ENCODE measurements at places on chromosomes 13 and 19.

GRCh38 chr19:8504171-8504570 is 1.7 kb upstream of the PRAM1 start:
- DNase-seq, result no peak

GRCh38 chr13:78185700-78186099 is 267.1 kb upstream of the EDNRB start:
- no peak for DNase-seq

GRCh38 chr13:76971215-76971614 is 20.7 kb upstream of the CLN5 start:
- DNase-seq, result no peak

DNA sequence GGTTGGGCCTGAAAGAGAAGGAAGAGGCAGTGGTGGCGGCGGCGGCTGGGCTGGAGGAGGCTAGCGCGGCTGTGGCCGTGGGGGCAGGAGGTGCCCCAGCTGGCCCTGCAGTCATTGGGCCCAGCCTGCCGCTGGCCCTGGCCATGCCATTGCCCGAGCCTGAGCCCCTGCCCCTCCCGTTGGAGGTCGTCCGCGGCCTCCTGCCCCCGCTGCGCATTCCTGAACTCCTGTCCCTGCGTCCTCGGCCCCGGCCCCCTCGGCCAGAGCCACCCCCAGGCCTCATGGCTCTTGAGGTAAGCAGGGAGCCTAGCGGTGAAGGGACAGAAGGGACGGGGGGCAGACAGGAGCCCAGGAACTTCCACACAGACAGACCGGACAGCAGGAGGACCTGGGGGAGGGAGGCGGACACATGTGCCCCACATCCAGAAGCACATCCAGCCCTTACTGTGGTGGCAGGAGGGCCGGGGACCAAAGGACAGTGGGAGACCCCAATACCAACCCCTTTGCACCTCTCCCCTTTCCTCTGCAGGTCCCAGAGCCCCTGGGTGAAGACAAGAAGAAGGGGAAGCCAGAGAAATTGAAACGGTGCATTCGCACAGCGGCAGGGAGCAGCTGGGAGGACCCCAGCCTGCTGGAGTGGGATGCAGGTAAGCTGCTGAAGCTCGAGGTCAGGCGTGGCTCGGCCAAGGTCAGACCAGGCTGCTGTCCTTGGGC is 5.0 kb downstream of the RBM42 start:
- no peak for DNase-seq

DNA sequence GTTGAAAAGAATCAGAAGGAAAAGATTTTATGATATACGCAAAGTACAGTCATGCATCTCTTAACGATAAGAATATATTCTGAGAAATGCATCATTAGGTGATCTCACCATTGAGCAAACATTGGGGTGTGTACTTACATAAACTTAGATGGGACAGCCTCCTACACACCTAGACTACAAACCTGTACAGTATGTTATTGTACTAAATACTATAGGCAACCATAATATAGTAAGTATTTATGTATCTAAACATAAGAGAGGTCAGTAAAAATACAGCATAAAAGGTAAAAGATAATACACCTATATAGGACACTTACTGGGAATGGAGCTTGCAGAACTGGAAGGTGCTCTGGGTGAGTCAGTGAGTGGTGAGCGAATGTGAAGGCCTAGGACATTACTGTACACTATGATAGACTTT is 254.6 kb downstream of the SPRY2 start:
- no peak for DNase-seq

- DNase-seq, result no peak
Observed at GRCh38 chr19:29683009-29683408, 17.7 kb downstream of the PLEKHF1 start.

DNA sequence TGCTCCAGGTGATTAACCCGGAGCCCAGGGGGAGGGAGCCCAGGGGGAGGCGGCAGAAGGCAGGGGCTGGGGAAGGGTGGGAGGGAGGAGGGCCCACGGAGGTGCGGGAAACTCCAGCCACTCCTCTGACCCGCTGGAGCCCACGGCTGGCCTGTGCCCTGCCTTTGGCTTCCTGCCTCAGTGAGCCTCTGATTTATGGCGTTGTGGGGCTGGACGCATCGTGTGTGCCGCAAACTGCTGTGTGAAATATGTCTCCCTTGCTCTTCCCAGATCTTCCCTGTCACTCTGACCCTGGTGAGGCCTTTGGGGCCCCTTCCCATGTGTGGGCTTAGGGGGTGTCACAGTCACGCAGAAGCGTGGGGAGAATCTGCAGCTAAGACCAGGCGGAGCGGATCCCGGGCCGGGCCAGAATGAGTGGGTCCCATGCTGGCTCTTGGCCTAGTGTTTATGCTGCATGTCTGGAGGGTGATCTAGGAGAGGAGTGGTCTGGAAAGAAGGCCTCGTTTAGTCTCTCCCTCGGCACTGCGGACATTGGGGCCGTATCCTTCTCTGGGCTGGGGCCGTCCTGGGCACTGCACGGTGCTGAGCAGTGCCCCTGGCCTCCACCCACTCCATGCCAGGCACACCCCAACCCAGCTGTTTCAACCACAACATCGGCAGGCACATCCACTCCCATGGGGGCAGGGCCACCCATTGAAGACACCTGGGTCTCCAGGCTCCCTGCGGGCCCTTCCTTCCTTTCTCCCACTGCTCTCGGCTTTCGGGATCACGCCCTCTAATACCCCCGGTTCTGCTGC is 123.0 kb downstream of the KDM4B start:
- no peak for DNase-seq

GRCh38 chr19:45809643-45810159 is 5.4 kb downstream of the RSPH6A start:
- DNase-seq, result no peak

GRCh38 chr19:42068756-42069571 is 1.0 kb downstream of the GRIK5 start:
- no peak for DNase-seq

GRCh38 chr13:48851707-48852106 is 124.0 kb upstream of the FNDC3A start:
- no peak for DNase-seq

DNA sequence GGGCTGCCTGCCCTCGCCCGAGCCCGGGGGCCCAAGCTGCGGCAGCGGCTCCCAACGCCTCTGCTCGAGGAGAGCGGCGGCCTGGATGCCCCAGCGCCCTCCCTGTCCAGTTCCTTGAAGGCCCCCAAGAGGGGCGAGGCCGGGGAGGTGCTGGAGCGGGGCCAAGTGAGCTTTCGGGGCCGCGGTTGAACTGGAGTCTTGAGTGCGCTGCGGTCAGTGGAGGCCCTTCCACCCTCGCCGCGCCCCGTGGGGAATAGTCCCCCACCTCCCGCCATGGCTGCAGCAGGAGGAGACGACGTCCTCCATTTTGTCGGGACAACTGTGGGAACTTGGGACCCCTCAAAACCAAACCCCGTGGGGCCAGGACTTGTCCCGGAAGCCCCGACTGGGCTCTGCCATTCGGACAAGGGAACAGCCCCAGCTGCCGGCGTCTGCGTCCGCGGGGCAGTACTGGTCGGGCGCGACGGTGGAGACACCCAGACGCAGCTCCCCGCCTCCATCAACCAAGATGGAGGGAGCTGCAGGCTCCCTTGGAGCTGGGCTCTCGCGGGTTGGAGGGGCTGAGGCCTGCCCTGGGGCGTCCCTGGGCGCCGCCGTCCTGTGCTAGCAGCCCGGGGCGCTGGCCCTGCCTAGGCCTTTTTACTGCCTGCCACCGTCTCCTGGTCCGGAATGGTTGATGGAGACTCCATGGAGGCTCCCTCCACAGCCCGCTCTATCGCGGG is 736 bp upstream of the ZMYM5 start:
- peak; percentile 90 for DNase-seq

GRCh38 chr13:110533771-110534670 is 27.5 kb downstream of the RAB20 start:
- DNase-seq, result no peak

- DNase-seq, result no peak
Observed at GRCh38 chr13:33544308-33544707, 258.8 kb upstream of the STARD13 start.

GRCh38 chr19:10289836-10290356 is at the start of gene ICAM5:
TSS of gene ICAM5 (plus strand) at chr19:10289952. CDS start at chr19:10290044, 92 bp downstream.
- DNase-seq, result no peak

DNA sequence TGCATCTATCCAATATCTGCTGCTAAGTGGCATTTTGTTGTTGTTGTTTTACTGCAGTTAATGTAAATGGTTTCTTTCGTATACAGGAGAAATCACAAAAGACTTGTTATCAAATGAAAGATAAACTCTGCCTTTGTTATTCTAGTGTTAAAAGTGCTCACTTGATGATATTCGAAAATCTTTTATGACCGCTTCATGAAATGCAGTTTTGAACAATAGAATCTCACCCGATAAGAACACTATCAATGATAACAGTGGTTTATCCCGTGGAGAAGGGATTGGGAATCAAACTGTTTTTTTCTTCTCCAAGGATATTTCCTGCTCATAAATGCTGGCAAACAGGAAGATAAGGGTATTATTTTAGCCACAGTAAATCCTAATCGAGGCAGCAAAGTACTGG is 1366.3 kb downstream of the OLFM4 start:
- no peak for DNase-seq

- no peak for DNase-seq
Observed at GRCh38 chr19:16914421-16914820, 25.6 kb downstream of the F2RL3 start.

GRCh38 chr19:16791942-16792341 is 37.3 kb upstream of the SIN3B start:
- DNase-seq, result no peak

DNA sequence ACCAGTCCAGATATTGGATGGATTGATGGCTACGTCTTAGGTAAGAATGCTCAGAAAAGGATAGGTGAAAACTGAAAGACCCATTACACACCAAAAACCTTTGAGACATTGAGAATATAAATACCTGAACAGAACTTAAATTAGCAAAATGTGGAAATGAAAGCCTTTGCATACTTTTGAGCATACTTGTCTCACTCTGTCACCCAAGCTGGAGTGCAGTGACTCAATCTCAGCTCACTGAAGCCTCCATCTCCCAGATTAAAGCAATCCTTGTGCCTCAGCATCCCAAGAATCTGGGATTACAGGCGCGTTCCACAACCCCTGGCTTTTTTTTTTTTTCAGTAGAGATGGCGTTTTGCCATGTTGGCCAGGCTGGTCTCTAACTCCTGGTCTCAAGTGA is 695.3 kb downstream of the DACH1 start:
- DNase-seq, result no peak

GRCh38 chr19:13428352-13428751 is 77.9 kb downstream of the CACNA1A start:
- DNase-seq, result no peak

DNA sequence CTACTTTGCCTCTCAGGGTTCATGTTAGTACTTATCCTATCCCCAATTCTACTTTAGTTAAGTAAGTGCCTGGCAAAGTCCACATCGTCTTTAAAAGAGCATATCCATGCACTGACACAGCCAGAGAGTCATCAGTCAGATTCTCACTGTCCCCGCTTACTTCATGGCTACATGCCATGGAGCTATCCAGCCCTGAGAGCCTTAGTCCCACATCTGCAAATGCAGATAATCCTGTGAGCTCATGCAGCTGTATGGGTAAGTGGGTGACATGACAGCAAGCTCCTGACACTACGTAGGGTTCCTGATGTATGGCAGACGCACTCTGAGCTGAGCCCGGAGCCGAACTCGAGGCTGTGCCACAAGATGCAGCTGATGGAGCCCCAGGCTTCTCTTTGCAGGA is 661.5 kb downstream of the LIG4 start:
- DNase-seq, result no peak

GRCh38 chr19:1315470-1316166 is 29.9 kb downstream of the EFNA2 start:
- no peak for DNase-seq

GRCh38 chr13:50359041-50359367 is 343.8 kb downstream of the KCNRG start:
- no peak for DNase-seq

DNA sequence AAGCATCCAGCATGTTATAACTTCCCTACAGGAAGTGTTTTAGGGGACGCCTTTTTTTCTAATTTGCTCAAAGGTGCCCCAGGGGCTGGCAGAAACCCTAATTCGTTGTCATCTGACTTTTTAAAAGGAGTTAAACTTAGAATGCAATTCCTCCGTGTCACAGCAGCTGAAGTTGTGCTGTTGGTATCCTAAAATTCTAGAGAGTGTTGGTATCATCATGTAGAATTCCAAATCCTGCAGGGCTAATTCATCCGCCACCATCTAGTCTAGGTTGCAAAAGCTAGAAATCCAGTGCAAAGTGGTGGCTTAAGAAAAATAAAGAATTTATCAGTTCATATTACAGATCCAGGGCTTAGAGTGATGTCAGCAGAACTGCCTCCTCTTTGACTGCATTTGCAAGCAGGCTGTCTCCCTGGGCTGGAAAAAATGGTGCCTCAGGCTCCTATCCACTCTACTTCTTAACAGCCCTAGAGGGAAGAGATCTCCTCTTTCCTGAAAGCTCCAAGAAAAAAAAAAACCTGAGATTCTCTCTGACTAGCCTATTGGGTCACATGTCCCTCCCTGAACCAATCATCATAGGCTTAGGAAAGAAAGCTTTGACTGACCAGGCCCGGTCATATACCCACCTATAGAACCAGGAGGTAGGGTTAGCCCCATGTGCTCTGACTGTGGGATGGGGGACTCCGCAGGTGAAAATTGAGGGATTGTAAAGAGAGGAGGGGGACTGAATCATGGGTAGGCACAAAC is 73.0 kb downstream of the MAP4K1 start:
- no peak for DNase-seq

DNA sequence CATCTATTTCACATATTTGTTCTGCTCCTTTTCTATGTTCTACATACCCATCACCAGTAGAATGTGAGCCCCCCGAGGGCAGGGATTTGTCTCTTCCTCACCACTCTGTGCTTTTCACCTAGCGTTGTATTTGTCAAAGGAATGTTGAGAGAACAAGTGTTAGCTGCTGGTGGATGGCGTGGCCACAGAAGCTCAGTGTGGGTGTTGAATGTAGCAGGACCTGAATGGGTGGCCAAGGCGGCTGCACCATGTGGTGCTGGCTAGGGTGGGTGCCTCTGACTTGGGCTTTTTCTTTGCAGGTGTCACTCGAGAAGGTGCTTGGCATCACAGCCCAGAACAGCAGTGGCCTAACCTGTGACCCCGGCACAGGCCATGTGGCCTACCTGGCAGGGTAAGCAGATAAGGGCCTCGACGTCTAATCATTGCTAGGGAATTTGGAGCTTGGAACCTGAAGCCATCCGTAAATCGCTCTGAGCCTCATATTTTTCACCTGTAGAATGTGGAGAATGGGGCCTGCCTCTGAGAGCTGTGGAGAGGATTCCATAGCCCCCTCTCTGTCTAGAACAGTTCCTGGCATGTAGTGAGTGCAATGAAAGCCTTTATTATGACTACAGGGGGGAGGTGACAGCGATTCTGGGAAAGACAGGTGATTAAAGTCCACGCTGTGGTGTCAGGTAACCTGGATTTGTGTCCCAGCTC is 3.9 kb downstream of the WDR62 start:
- no peak for DNase-seq

GRCh38 chr13:37446503-37446902 is 152.1 kb downstream of the POSTN start:
- no peak for DNase-seq

- DNase-seq, result no peak
Observed at GRCh38 chr19:3575260-3575741, 2.6 kb downstream of the HMG20B start.

- no peak for DNase-seq
Observed at GRCh38 chr13:33571618-33572017, 246.3 kb upstream of the RFC3 start.

Data from vagina (tissue), 2 donors.